ENCODE measurements at places on chromosomes 6 and 20.

DNA sequence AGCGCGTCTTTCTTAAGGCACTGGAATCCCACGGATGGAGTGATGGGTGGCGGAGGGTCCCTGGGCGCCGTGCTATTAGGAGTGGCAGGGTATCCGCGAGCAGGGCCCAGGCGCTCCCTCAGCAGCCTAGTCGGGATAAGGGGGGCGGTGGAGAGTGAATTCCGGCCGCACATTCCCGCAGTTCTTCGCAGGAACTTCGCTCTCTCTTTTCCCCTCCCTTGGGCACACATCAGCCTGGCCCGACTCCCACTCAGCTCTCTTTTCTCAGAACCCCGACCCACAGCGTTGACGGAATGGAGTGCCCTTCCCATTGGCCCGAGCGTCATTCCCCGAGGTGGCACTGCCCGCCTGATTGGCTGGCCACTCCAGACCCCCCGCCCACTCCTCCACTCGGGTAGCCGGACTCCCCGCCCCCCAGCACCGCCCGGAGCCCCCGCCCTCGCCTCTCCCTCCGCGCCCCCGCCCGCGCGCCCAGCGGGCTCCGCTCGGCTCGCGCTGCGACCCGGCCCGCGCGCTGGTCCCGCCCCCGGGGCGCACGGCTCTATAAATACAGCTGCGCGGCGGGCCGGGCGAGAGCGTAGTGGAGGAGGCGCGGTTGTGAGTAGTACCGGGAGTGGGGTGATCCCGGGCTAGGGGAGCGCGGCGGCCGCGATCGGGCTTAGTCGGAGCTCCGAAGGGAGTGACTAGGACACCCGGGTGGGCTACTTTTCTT is at the start of gene ID4:
Gene ID4, plus strand, starts transcription at position 572 of the 712 bp plus-strand sequence. CDS start 385 bp downstream, outside the sequence.
- DNase-seq = no peak

DNA sequence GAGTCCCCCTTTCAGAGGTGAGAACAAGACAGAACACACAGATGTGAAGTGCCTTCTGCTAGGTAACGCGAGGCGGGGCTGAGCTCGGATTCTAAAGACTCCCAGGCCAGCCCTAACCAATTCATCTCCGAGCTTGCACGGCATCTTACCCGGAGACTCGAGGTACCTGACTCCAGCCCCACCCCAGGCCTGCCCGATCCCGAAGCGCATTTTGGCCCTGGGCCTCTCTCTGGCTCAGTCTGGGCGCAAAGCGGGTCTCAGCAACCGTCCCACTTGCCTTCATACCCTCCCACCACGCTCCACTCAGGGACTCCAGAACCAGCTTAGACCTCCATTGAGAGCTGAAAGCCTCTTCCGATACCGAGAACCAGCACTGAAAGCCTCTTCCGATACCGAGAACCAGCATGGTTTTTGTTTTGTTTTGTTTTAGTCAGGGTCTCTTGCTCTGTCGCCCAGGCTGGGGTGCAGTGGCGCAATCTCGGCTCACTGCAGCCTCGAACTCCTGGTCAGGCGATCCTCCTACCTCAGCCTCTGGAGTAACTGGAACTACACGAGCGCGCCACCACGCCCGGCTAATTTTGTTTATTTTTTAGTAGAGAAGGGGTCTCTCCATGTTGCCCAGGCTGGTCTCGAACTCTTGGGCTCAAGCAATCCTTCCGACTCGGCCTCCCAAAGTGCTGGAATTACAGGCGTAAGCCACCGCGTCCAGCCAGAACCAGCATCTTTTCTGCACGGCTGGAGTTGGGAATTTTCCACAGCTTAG is 557 bp upstream of the DYNLRB1 start:
- DNase-seq = peak; percentile 78

DNA sequence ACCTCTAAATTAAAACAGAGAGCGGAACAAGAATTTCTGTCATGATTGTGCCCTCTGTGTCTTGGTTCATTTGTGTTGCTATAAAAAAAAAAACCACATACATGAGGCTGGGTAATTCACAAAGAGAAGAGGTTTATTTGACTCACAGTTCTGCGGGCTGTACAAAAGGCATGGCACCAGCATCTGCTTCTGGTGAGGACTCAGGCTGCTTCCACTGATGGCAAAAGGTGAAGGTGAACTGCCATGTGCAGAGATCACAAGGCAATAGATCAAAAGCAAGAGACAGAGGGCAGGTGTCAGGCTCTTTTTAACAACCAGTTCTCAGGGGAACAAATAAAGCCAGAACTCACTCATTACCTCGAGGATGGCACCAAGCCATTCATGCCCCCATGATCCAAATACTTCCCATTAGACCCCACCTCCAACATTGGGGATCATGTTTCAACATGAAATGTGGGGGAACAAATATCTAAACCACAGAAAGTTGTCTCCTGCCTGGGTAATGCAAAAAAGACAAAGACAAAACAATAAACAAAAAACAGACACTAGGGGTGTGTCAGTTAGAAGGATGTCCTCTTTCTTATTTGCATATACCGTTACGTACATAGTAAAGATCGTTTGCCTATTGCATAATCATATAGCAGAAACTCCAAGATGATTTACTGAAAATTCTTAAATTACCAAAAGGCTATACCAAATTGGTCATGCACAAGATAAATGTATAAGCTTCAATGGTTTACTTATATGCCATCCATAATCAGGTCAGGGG is 17.0 kb downstream of the SERPINB9 start:
- DNase-seq = no peak

- no peak for DNase-seq
These were observed 100.1 kb downstream of the TNFRSF21 start for GRCh38 chr6:47209632-47210031.

DNA sequence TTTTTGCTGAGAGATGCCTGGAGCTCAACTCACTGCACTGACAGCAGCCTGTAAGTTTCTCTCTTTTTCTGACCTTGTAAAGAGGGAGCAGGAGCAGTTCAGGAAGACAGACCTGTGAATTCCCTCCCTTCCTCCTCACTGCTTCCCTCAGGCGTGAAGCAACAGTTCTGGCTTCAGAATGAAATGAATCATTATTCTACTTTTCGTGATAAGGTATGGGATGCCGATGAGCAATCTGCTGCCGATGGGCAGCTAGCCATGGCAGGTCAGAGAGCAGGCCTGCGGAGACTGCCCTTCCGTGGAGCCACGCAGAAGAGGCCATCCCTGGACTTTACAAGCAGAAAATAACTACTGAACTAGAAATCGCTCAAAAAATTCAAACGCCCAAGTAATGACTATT is 426.5 kb upstream of the RNF217 start:
- no peak for DNase-seq

All from GM12864 (cell line).